ENCODE measurements at places on chromosomes 3 and 15. TPM values are rescaled to one million over a fixed set of nuclear protein-coding genes. Genes with fewer than 3 reads are reported as not detected.

The NRG4 gene
- not detected for total RNA-seq

The GOLGA8H gene
- 1.7 TPM for total RNA-seq

DNA sequence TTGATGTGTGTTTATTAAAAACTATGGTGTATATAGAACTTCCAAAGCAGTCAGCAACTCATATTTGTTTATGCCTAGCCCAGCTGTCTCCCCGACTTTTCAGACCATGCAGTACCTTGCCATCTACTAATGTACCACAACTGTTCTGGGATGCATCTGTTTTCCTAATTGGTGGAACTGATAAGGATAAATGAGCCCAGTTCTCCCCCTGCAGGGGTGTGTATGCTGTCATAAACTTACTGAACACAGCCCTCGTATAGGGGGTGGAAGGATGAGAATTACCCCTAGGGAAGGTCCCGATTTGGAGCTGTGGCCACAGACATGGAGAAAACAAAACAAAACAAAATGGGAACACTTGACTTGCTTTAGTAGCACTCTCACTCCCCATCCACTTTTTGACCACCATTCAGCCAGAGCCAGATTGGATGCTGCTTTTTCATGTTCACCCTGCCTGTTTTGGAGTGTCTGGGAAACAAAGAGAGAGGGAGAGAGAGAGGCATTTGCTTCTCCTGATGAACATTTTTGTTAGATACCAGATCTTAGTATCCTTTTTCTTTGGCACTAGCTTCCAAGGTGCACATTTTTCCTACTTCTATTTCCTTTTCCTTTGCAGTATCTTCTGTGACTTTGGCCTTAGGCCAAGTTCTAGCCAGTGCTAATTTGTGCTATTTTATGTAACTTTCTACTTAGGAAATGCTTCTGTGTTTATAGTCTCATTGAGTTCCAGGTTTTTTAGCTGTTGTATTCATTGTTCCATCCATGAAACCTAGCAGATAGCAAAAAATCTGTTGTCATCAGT, 29.1 kb downstream of the CADM2 start:
- DNase-seq = no peak

DNA sequence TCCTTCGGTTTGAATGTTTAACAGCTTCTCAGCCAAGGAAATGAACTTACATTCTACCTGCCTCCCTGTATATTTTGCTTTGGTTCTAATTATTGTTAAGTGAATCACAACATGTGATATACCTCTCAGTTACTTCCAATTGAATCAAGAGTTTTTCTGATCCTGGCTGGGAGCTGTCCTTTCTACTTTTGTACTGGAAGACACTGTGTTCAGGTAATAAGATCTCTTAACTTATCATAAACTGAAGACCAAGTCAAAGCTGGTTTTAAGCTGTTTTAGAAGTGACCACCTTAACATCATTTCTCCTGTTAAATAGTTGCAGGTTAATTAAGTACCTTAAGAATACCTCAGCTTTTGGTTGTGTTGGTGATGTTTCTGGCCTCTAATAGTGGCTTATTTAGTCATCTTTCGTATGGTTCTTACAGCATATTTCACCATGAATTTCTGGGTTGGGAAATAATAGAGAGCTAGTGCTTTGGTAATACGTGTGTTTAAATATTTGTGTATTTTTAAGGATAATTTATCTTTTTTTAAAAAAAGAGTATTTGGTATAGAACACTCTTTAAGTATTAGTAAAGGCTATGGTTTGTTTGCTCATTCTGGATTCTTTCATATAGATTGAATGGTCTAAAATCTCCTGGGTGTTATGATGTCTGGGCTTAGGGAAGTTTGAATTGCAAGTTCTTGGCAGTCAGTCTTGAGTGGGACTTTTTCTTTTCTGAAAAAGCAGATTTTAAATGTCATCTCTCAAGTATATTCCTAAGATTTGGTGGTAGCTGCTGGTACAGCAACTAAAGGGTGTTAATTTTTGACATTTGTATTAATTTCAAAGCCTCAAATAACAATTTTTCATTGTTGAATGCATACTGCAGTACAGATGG, 1.6 kb downstream of the RAB8B start:
- DNase-seq = no peak

GRCh38 chr15:77391372-77391951, 28.4 kb downstream of the PEAK1 start:
- DNase-seq = no peak

DNA sequence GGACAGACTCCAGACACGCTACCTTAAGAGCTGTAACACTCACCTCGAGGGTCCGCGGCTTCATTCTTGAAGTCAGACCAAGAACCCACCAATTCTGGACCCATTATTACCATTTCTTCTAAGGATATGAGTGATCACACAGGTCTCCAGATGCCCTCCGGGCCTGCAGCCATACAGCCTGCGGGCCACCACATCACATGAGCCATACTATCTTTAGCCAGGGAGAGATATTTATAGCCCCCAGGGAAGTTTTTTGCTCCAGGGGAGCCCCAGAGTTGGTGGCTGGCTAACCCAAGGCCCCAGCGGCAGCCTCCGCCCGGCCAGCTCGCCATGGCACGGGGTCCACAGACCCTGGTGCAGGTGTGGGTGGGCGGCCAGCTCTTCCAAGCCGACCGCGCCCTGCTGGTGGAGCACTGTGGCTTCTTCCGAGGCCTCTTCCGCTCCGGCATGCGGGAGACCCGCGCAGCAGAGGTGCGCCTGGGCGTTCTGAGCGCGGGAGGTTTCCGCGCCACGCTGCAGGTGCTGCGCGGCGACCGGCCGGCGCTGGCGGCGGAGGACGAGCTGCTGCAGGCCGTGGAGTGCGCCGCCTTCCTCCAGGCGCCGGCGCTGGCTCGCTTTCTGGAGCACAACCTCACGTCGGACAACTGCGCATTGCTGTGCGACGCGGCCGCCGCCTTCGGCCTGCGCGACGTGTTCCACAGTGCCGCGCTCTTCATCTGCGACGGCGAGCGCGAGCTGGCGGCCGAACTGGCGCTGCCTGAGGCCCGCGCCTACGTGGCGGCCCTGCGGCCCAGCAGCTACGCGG, at the start of gene KBTBD13:
TSS of gene KBTBD13 (plus strand) at position 261 of the 805 bp plus-strand sequence. CDS start at position 331, 70 bp downstream.
- DNase-seq = no peak

- no peak for DNase-seq
Observed at GRCh38 chr3:129618901-129619671, 12.6 kb upstream of the PLXND1 start.

DNA sequence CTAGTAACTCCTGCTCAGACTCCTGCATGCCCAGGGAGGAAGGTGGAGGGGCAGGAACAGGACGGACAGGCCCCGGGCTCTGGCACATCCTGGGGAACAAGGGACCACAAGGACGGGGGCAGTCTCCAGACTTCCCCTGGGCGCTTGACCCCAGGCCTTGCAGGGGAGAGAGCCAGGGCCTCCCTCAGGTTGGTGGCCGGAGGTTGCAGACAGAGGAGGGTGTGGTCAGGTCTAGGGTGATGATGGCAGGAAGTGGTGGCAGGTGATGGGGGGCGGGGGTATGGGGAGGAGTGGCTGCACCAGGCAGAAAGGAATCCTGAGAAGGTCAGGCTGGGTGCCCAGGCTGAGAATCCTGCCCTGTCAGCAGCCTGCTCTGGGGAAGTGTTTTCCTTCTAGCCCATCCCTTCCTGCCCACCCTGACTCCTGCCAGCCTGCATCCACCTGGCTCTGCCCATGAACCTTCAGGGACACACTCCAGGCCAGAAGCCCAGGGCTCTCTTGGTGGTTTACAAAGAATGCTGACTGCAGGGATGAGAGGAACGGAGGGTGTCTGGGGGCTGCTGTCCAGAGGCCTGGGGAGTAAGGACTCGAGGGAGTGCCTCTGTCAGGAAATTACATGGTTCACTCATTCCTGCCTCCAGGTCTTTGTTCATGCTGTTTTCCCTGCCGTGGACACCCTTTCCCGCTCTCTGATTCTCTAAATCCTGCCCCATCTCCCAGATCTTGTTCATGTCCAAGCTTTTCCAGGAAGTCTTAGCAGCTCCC, 15.8 kb downstream of the LOXL1 start:
- no peak for DNase-seq

DNA sequence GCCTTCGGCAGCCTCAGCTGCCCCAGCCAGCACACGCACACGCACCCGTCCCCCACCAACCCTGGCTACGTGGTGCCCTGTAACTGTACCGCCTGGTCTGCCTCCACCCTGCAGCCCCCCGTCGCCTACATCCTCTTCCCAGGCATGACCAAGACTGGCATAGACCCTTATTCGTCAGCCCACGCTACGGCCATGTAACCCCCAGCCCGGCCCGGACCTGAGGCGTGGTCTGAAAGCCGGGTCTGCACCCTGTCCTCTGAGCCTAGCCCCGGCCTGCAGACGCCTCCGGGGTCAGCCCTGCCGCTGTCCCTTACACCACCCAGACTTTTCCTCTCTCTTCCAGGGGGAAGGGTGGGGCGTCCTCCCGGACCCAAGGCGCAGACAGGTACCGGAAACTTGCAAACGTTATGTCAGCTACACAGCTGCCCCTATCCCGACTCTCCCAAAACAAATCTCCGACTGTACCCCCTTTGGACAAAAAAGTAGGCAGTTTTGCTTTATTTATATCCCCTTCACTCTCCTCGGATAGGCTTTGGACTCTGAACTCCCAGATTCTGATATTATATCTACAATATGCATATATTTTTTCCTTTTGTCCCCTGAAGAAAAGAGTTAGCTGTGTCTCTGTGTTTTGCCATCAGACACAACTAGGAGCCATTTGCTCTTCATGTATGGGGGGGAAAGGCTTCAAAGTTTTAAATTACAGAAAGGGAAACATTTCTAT, 1.4 kb downstream of the SOX14 start:
- DNase-seq = no peak

- DNase-seq = no peak
Observed at GRCh38 chr15:66096688-66097058, 156.9 kb downstream of the MEGF11 start.
